Pancreas (tissue), 10 donors: ENCODE measurements at places on chromosomes 1 and 21.
A peak's percentile ranks its signal among the peaks of the same experiment; 100 is the strongest.

DNA sequence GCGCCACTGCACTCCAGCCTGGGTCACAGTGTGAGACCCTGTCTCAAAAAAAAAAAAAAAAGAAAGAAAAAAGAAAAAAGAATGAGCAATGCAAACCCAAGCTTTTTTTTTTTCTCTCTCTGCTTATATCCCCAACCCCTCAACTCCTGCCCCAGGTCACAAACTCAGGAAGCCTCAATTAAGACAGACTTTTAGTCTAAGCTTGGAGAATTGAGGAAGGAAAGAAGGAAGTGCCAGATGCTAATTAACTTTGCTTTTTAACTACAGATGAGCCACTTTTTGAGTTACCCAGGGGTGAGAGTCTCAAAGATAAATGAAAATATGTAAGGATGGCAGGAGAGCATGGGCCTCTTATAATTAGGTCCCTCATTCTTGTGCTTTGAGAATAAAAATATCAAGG is 33.3 kb downstream of the PIK3CD start:
- DNase-seq = no peak

GRCh38 chr1:183551924-183552323 is 38.3 kb downstream of the NCF2 start:
- no peak for DNase-seq

GRCh38 chr1:37724575-37724974 is 32.3 kb downstream of the CDCA8 start:
- DNase-seq = no peak

DNA sequence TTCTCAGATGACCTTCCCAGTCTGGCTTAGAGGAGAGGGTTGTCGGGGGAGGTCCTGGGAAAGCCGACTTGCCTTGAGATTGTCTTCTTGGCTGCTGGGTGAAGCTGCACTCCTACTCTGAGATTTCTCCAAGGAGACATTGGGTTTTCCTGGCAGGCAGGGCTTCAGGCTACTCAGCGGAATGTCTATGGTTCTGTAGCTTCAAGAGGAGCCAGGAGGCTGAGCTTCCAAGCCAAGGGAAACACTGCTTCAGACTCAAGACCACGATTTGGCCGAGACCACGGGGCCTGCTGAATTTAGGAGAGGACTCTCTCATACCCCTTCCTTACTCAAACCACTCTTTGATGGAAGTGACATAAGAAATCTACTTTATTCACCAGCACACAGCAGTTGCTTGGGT is 67.8 kb downstream of the NTMT2 start:
- DNase-seq = no peak

DNA sequence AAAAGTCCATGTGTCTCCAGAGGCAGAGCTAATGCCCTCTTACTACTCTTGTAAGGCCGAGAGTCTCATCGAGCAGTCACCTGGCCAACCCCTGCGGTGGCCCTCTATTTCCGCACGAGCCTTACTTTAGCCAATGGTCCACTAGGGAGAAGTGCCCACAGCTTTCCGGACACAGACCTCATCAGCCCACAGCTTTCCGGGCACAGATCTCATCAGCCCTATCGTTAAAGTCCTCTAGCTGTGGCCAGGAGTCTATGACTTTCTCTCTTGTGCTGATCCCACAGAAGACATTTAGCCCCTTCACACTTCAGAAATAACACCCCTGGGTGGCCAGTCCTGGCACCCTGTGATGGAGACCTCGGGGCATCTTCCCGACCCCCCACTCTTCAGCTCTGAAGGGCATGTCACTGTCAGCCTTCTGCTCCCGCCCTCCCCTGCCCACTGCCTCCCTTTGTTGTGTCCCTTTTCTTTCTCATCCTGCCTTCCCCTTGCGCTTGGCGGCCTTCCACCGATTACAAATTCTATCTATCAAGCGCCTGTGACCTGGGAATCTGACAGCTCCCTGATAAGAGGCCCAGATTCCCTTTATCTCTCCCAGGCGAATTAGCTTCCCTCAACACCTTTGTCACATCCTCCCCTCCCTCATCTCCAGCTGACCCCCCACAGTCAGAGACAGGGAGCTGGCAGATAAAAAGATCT is 161.0 kb downstream of the PLXNA2 start:
- no peak for DNase-seq

GRCh38 chr1:66022904-66023620 is 230.4 kb downstream of the PDE4B start:
- no peak for DNase-seq

DNA sequence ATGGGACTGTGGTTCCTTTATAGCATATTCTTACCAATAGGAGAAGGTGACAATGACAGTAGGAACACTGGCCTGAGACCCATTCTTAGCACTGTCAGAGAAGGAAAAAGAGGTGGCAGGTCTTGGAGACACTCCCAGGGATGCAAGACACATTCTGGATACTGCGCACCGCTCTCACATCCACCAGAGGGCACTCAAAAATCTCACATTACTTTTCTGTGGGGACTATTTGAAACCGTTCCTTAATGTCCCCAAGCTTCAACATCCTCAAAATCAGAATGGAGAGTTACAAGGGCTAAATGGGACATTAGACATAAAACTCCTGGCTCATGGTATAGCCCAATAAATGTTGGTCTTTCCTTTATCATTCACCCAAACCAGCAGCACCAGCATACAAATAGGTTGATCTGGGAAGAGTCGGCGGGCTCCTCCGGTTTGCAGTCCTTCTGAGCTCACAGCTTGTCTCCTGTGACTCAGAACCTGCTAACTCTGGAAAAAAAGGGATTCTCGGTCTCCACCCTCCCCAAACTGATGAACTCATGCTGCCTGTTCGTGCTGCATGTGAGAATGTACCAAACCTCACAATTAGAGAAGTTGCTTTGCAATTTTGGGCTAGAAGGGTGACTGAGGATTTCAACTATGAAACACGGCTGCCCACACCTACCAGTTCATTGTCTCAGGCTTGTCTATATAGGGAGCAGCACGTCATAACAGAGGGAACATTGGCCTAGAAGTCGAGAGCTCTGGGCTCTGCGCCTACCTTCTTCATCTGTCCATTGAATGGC is 40.2 kb downstream of the IL12RB2 start:
- peak; percentile 6 for DNase-seq

GRCh38 chr21:33059380-33059841 is 10.5 kb upstream of the OLIG1 start:
- no peak for DNase-seq

DNA sequence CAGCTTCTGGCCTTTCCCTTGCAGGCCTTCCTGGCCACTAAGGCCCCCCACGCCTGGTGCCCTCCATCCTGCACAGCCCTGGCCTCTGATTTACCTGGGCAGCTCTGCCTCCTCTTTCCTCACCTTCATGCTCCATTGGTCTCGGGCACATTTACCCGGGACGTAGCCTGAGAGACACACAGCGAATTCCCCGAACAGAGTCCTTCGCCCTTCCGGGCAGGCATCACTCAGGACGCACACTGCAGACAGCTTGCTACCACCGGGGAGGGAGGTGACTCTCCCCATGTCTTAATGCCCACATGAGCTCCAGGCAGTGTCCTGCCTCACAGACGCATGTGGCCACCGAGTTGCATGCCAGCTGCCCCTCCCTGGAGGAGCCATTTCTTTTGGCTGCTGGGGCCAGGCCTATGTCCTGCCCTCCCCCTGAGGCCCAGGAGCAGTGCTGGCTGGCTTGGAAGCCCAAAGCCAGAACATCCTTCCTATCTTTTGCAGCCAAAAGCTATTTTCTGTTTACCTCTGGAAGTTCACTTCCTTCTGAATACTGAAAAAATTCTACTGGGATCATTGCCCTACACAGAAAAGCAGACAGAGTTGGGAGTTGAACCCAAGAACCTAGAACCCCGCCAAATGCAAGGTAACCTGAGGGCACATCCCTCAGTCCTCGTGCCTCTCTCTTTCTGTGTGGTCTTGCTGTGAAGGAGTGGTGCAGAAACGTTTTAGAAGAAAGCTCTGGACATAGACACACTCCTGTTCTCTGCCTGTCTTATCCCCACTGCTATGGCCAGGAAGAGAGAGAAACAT is 209.5 kb downstream of the TOMM20 start:
- no peak for DNase-seq

GRCh38 chr1:22064751-22065402 is 12.4 kb downstream of the CDC42 start:
- DNase-seq = no peak

GRCh38 chr1:4010814-4011605 is 110.9 kb upstream of the C1orf174 start:
- DNase-seq = no peak

GRCh38 chr1:44854970-44855369 is 11.9 kb upstream of the PTCH2 start:
- DNase-seq = no peak

- no peak for DNase-seq
Observed at GRCh38 chr1:242245255-242245654, 246.4 kb upstream of the MAP1LC3C start.

- peak; percentile 74 for DNase-seq
Observed at GRCh38 chr1:21302747-21303715, 12.8 kb upstream of the ECE1 start.

DNA sequence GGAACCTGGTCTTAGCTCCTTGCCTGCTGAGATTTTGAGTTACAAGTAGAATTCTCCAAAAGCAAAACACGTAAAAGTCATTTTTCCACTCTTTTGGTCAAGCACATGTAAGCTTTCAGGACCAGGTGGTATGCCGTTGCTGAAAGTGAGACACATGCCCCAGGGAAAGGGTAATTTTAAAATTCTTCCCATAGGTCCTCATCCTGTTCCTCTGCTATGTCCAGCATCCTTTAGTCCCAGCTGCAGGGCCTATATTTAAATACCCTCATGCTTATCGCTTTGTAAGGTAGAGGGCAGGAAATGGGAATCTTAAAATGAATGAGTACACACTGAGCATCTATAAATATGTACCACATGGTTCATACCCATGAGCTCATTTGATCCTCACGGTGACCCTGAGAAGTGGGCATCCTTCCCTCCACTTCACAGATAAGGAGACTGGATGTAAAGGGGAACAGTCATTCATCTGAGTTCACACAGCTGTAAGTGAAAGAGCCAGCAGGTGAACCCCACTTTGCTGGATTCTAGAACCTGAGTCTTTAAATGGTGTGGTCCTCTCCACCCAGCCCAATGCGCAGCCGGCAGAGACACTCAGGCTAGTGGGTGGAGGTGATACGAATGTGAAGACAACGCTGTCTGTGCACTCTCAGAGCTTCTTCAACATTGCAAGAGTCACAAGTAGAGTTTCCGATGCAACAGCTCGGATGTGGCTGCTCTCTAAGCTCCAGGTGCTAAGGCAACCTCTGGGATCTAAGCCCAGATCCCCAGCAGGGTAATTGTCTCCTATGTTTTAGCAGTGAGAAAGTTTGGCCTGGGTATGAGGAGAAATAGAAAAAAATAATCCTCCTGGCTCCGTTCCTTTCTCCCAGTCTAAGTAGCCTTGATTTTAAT is 163.5 kb downstream of the PLXNA2 start:
- DNase-seq = no peak

GRCh38 chr1:85943526-85943925 is 213.0 kb downstream of the COL24A1 start:
- no peak for DNase-seq

DNA sequence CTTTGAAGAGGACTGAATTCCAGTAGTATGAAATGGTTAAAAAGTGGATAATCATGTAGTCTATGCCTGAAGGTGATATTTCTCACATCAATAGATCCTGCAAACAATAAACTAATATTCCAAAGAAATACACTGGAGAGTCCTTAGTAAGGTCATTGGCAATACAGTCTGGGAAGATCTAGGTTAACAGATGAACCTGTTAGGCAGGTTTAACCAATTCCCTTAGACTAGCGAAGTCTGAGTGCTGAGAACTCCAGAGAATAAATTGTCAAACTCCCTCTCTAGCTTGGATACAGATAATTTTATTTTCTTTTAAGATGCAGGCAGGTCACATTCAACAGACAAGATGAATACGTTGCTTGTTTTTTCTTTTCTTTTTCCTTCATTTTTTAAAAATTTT is 2.4 kb downstream of the GPR157 start:
- DNase-seq = no peak

DNA sequence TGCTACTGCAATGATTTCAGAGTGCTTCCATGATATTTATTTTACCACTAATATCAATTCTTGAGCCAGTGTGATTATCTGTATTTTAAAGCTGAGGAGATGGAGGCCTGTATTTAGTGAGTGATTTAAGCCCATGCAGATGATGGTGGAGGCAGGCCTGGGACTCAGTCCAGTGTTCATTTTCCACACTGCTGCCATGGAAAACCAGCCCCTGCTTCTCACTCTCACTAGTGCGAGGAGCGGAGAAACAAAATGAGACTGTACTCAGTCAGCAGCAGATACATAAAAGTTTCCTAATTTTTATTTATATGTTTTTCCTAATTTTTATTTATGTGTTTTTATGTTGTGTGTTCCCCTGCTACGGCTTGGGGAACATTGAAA is 32.8 kb downstream of the LRRC8B start:
- no peak for DNase-seq
